Amniotic stem cell (primary cell): ENCODE measurements at places on chromosomes 5 and 9.

DNA sequence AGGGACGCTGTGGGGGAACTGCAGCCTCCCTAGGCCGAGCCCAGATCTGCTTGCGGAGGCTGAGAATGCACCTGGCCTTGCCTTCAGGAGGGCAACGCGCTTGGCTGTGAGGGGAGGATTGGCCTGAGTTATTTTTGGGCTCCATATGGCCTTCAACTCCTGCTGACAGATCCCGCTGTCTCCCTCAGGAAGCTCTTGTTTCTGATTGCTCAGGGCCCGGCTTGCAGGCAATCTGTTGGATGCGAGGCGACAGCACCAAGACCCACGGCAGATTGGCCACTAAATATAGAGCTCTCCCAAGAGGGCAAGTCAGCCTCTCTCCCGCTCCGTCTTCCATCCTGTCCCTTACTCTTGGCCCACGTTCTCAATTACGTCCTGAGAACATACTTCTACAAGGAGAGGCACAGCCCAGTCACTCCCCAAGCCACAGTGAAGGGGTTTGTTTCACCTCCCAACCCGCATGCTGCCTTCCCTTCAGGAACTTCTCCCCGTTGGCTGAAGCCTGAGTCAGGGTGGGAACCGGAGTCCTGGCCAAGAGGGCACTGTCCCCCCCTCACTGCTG lies 53.6 kb downstream of the RASGEF1C start:
- DNase-seq, result no peak

DNA sequence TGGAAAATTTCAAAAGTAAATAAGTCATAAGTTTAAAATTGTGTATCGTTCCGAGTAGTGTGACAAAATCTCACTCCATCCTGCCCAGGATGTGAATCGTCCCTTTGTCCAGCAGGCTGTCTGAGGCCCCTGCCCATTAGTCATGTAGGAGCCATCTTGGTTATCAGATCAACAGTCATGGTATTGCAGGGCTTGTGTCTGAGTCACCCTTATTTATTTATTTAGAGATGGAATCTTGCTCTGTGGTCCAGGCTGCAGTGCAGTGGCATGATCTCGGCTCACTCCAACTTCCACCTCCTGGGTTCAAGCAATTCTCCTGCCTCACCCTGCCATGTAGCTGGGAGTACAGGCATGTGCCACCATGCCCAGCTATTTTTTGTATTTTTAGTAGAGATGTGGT lies 30.2 kb downstream of the ITGA2 start:
- DNase-seq, result peak; percentile 42

- DNase-seq, result no peak
Measured at GRCh38 chr5:137649228-137649935, 86.5 kb downstream of the KLHL3 start.

DNA sequence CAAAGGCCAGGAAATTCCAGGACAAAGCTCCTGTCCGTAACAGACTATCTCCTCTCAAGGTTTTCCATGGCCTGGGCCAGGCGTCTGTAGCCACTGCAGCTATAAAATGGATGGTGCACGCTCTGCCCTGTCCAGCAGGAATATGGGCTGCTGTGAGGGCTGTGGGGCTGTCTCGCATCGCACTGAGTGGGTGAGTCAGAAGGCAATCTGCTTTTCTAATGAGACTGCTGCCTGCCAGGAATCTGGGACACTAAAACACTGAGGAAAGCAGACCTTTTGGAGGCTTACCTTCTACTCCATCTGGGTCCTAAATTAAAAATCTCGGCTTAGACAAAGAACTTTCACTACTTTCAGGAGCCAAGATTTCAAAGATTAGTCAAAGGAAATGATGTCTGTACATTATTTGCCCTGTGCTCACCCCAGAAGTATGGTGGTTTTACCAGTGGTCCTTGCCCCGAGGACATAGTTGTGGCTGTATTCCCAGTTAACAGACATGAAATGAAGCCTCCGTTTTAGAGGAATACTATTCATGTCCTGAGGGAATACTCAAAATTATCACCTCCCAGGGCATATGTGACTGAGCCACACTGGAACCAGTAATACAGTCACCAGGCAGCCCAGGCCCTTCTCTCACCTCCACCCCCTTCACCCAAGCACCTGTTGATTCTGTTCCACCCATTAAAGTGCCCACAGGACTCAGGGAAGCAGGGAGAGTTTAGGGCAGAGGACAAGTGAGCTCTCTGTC lies 56.4 kb downstream of the PFDN1 start:
- DNase-seq, result peak; percentile 72

- DNase-seq, result no peak
Measured at GRCh38 chr5:891837-892393, 686 bp downstream of the BRD9 start.

GRCh38 chr5:168697034-168697720 lies 118.0 kb upstream of the PANK3 start:
- no peak for DNase-seq
